B cell (primary cell): ENCODE measurements at places on chromosomes 3 and 15.
A peak's percentile ranks its signal among the peaks of the same experiment; 100 is the strongest.

DNA sequence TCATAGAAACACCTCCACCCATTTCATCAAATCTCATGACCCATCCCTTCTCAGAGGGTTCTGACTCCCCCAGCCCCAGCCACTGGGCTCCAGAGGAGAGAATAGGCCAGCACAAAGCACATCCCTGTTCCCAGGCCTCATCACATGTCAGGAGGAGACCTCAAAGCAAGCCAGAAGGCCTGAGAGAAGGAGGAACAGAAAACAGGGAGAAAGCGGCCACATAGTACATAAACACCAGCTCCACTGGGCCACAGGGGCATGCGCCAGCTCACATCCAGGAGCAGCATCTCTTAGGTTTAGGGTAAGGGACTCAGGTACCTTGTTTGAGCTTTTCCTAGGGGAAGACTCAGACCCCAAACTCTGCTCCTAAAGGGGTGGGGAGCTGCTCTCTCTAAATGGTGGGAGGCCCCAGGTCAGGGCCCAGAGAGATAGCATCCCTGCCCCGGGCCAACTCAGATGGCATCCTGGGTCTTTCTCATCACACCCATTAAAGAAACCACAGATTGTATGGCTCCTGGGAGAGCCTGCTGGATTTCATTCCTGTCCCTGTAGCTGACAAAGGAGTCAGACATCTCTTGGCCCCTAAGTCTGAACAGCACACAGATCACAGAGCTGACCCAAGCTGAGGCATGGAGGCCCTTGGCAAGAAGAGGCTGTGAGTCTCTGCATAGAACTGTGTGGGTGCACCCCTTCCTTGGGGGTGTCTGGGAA is 2.5 kb downstream of the SHF start:
- DNase-seq, result no peak

DNA sequence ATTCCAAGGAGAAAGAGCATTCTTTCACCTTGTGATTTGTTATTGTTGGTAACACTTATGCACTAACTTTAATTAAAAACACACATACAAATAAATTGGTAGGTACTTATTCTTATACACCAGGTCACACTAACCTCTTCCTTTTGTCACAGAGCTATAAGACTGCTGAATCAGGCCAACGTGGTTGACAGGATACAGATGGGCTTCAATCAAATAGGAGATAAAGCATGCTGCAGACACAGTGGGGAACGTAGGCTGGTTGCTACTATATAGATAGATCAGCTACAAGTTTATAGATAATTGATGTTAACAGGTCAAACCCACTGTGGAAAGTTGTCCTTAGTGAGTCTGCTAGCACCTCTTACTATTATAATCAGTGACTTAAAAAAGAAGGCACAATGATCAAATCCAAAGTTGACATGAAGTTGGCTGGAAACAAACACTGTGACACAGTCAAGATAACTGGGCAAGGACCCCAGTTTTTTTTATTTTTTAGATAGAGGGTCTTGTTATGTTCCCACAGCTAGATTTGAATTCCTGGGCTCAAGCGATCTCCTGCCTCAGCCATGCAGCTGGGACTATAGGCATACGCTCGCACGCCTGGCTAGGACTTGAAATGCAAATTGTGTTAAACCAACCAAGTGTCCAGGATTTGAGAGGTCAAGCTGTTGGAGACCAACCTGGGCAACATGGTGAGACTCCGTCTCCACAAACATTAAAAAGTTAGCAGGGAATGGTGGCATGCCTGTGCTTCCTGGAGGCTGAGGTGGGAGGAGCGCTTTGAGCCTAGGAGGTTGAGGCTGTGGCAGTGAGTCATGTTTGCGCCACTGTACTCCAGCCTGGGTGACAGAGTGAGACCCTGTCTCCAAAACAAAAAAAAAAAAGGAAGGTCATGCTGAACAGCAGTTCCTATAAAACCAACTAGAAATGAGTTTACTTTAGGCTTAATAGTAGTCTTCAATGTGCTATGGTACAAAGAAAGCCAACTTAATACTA is 97.9 kb upstream of the MEX3B start:
- DNase-seq, result no peak

DNA sequence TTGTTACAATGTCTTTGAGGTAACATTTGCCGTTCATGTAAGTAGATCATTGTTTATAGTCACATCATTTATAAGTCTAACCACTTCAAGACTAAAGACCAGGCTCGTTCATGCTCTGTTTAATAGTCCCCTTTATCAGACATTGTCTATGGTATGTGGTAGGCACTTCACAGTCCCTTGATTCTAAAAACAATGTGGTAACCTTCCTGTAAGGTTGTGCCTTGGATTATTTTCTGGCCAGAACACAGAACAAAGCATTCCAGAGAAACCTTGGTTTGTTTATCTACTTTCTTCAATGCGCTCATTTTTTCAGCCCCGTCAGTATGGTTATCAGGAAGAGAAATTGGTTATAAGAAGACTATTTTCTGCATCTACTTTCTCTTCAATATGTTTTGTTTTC is 16.3 kb upstream of the ST3GAL6 start:
- DNase-seq, result no peak

- no peak for DNase-seq
These were observed 95.2 kb upstream of the RBMS3 start for GRCh38 chr3:29185706-29186105.

DNA sequence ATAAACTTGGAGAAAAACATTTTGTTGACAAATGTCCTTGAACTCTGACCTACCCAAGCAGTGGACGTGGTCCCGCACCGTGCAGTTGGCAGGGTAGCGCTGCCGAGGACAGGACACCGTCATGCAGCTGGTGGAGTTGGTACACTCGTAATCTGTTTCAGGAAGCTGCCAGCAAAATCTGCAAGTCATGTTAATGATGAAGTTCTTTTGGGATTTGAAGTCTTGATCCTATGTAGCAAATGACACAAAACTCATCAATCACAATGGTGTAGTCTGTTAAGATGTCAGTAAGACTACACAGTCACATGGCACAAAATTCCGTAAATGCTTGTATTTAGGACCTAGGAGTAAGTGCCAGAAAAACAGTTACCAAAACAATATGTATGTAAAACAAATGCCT is 5.5 kb downstream of the TM2D3 start:
- DNase-seq, result no peak

DNA sequence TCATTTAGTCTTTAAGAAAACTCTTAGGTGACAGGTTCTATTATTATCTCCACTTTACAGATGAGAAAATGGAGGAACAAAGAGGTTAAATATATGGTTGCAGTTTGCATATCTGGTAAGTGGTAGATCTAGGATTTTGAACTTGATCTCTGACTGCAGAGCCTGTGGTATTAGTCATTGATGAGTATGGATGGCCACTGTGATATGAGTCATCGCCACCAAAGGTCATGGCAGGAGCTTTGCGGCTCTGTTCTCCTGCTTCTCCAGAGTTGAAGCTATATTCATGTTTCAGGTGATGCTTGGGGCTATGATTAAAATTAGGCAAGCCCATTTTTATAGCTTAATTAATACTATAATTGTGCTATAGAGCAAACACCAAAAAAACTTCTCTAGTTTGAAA is 306.2 kb upstream of the DPPA4 start:
- no peak for DNase-seq

DNA sequence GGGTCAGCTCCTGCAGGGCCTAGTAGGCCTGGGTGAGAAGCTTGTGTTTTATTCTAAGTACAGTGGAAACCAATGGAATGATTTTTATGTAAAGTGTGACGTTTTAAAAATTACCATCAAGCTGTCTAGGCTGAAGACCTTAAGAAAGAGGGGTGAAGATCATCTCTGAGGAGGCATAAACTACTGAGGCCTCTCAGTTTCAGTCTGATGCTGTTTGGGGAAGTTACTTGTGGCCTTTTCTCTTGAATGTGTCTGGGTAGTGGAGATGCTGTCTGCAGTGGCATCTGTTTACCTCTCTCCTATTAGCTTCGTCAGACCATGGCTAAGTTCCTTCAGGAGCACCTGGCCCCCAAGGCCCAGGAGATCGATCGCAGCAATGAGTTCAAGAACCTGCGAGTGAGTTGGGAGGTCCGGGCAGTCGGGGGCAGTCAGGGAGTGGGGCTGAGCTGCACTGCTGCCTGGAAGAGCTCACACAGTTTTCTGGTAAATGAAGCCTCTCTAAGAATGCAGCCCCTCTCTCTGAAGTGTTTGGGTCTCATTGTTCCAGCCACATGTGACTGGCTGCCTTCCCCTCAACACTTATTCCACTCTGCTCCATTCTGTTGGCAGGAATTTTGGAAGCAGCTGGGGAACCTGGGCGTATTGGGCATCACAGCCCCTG is 1.9 kb downstream of the IVD start:
- peak; percentile 66 for DNase-seq

GRCh38 chr3:39705351-39705900 is 104.0 kb upstream of the MYRIP start:
- DNase-seq, result no peak

DNA sequence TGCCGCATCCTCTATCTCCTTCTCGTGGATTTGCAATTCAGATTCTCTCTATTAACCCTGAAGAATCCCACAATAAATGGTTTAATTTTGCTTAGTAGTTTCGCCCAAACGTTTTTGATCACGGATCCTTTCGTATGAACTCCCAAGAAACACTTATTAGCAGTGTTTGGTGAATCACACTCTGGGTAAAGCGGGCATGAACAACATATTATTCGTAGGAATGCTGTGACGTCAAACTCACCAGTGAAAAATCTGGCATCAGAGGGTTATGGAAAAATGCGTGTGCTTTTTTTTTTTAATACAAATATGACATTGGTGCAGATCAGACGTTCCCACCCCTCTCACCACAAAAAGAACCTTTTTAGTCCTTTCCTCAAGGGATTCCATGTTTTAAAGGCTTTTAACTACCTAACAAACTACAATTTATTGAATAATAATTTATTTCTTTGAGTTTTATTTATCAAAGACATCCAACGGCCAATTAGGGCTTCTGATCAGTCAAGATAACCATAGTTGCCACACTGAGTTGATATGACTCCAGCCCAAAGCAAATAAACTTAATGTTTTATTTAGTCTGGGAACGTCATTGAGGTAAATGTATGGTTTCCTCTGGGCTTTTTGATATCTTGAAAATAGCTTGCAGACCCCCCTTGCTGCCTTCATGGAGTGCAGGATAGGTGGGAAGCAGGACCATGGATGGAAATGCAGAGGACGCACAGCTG is 45.5 kb upstream of the CGNL1 start:
- DNase-seq, result no peak

GRCh38 chr15:68256675-68257450 is 20.7 kb upstream of the FEM1B start:
- DNase-seq, result peak; percentile 53

- DNase-seq, result no peak
These were observed 26.9 kb upstream of the LCTL start for GRCh38 chr15:66592505-66593218.

GRCh38 chr3:122773944-122774509 is 19.6 kb downstream of the HSPBAP1 start:
- no peak for DNase-seq

DNA sequence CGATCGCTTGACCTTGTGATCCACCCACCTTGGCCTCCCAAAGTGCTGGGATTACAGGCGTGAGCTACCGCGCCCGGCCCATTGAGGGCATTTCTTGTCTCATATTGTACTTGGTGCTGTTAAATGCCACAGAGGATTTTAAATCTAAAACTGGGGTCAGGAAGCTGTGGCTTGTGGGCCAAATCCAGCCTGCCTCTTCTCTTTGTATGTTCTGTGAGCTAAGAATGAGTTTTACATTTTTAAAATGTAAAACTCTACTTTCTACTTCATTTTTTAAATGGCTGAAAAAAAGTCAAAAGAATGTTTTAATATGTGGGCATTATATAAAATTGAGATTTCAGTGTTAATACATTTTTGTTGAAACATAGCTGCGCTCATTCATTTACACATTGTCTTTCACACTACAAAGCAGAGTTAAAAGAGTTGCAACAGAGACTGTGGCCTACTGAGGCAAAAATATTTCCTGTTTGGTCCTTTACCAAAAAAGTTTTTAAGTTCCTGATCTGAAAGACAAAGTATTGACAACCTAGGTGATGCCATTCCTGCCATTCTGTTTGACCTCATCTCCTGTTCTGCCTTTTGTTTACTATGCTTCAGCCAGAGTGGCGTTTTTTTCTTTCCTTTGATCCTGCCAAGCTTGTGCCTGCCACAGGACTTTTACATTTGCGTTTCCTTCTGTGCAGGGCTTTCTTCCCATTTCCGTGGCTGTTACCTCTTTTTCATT is 50.4 kb downstream of the PDCD6IP start:
- DNase-seq, result no peak

DNA sequence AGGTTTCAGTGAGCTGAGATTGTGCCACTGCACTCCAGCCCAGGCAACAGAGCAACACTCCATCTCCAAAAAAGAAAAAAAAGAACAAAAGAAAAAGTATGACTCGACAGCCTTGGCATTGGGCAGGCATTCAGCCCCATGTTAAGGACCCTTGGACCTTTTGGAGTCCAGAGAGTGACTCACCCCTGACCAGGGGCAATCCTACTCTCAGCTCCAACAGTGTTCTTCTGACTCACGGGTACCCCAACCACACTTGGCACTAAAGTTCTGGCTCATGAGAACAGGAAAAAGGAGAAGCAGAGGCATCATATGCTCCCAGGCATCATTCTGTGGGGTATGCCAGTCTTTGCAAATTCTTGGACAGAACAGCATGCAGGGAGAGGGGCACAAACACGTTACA is 252.4 kb upstream of the HES1 start:
- no peak for DNase-seq

DNA sequence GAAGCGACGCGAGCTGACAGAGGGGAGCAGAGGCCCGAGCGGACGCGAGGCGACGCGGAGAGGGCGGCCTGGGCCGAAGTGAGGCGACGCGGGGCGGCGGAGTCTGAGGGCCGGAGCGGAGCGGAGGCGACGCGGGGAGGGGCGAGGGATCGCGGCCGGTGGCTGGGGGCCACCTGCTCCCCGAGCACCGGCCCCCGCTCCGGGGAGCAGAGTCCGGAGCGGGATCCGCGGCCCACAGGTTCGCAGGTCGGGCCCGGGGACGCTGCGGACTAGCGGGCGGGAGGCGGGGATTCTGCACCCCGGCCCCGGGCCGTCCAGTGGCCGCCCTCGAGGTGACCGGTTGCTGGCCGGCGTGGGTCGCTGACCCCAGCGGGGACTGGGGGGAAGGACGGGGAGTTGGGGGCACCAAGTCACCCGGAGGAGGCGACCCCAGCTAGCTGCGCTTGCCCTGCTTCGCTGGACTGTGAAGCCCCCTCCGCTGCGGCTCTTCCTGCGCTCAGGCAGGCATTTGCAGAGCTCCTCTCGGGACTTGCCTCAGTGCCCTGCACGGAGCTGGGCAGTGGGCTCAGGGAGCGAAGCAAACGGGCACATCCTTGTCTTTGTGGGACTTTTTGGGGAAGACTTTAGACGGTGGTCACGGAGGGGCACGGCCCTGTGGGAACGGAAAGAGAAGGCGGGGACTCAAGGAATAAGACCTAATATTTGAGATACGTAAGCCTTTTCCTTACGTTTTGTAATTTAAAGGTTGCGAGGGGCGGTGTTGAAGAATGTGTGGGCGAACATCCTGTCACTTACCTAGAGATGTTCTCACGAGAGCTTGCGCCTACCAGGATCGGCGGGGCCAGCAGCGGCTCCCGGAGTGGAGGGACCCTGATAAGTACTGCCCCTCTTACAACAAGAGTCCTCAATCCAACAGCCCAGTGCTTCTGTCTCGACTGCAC is 566 bp downstream of the HMCES start:
- DNase-seq, result peak; percentile 57
